ENCODE measurements at places on chromosomes 1 and 21. TPM values are rescaled to one million over a fixed set of nuclear protein-coding genes. Genes with fewer than 3 reads are reported as not detected.

Gene ZNF648
- not detected for total RNA-seq

Gene RCSD1
- total RNA-seq: 20.7 TPM

Gene DCST1
- not detected for total RNA-seq

Gene ACTA1
- total RNA-seq: 0.32 TPM

Gene KDF1
- total RNA-seq: 8.1 TPM
